ENCODE measurements at places on chromosomes 12 and 14.

DNA sequence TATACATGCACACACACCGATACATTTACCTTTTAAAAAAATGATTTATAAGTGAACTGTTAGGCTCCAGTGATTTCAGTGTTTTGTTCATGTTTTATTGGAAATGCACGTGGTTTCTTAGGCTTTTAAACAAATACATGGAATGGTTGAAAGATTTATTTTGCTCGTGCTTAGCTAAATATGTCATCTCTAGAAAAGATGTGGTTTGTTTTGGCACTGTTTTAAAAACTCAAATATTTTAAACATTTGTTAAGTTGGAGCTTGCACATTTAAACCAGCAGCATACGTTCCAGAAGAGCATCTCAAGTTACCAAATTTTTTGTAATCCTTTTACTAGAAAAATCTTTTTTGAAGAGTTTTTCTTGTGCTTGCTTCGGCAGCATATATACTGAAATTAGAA is 44.5 kb downstream of the FOXA1 start:
- peak; percentile 39 for DNase-seq

GRCh38 chr14:22551605-22551997 is 37.4 kb downstream of the DAD1 start:
- no peak for DNase-seq

DNA sequence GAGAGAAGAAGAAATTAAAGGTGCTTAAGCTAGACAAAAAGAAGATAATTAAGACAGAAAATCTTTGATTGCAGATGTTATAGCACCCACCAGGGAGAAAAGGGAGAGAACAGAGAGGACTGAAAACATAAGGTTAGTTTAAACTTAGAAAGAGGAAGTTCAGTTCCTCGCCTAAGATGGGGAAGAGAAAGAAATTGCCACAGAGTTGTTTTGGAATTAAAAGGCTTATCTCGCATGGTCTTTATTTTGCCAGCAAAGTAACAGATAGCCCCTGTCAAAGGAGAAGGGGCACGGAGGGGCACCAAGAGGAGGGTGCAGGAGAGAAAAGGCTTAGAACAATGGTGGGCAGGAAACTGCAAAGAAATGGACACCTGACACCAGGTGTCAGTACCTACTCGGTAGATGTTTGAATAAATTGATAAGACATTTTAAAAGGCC is 17.8 kb upstream of the OXA1L start:
- no peak for DNase-seq

- no peak for DNase-seq
Measured at GRCh38 chr12:47825173-47825639, 5.5 kb upstream of the HDAC7 start.

- no peak for DNase-seq
Measured at GRCh38 chr12:86748894-86749293, 492.7 kb upstream of the MGAT4C start.

DNA sequence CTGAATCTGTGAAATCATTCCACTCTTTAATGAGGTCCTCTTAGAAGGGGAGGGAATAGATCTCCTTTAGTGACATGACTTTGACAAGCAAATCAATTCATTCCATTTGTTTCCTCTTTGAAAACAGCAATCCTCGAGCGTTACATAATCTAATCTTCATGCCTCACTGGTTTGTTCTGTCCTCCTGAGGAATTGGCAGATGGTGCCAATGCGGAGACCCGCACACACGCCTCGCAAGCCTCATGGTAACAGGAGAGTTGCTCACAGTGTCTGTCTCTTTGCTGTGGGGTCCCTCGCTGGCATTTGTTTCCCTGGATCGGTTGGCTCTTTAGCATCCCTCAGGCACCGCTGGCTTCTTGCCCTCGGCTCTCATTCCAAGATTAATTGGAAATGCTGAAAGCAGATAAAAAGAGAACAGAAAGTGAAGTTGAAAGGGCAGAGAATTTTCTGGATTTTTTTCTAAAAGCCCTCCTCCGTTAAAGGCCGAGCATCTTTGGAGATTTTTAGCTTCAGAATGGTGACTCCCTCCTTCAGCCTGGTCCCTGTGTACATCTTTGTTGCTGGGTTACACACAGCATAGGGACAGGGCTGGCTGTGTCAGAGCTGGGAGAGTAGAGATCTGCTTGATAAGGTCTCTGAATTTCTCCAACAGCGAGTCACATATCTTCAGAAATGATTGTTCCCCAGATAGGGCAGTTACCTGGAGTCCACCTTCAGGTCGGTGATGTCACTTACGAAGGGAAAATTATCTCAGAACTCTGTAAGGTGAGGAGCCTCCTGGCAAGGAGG is 10.1 kb upstream of the CABP1 start:
- no peak for DNase-seq

DNA sequence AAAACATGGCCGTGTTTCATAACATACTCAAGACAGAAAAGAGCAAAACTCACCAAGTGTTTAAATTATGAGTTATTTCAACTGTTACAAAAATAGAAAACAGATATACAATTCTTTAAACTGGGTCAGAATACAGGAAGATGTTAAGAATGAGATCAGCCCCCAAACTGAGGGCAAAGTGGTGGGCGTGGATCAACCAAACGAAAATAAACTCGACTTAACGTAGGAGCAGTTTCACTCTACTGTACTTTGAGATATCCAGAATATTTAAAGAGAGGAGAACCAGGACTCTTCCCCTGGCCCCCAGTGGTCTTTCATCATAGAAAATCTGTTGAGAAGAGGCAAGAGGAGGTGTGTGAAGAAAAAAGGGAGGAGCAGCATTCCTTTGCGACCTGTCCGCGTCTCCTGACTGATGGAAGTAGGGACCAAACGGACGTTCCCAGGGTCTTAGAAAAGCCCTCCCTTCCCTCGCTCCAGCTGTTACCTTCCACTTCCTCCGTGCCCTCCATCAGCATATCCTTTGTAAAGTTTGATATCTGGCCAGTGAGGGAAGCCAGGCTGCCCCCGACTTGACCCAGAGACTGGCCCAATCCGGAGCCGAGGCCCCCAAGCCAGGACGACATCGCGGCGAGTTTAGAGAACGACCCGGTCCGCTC is 668 bp downstream of the TRIP11 start:
- peak; percentile 57 for DNase-seq

DNA sequence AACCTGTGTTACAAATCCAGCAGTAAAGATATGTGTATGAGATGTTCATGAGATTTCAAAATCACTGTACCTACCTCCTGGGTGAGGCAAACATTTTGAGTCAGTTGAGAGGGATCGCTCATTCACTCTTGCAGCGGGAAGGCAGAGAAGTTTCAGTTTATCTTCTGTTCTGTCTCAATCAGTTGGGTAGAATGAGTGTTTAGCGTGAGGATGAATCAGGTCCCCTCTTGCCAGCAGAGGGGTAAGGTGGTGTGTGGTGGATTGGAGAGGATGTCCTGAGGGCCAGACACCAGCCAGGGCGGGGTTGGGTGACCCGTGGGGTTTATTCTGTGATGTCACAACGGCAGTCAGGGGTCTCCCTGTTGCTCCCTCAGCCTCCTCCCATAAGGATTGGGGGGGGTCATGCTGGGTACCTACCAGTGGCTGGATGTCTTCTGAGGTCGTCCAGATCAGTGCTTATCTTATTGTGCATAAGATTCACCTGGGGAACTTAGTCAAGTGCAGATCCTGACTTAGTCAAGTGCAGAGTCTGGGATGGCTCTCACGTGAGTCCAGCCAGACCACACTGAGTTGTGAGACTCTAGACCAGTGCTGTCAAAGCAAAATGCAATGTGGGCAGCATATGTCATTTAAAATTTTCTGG is at the start of gene GSG1:
TSS of gene GSG1 (minus strand) at position 277 of the 643 bp plus-strand sequence. CDS start at position 122, 155 bp downstream.
- no peak for DNase-seq

- DNase-seq: peak; percentile 66
Measured at GRCh38 chr12:50016501-50017475, 8.5 kb downstream of the RACGAP1 start.

- DNase-seq: no peak
Measured at GRCh38 chr14:99721792-99722516, 37.9 kb downstream of the CYP46A1 start.

DNA sequence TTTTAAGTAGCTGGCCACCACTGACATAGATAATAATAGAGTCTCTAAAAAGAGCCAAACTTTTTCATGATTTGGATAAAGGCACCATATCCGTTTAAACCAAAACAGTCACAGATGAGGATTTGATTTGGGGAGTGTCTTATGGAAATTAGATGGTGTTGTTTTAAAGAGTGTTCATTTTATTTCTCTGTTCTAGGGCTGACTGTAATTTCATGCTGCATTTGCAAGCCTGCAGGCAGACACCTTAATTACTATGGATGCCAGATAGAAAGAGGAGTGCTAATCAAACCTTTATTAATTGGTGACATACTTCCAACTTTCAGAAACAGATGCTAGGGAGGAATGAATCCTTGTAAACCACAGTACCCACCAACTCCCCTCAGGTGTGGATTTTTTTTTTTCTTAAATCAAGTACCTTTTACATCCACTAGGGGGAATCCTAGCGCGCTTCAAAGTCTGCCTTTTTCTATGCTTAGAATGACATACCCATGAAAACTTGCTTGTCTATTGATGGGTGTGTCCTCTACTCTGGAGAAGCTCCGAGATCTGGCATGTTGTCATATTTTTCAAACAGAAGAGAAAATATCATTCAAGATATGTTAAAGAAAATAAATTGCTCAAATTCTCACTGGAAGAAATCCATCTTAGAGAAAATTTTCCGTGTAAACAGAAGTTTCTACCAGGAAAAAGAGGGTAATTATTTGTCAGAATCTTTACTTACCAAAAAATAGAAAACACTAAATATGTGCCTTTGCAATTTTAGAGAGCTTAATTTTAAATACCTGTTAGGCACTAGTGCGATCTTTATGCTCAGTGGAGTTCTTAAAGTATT is 14.2 kb upstream of the PLXNC1 start:
- DNase-seq: peak; percentile 77

DNA sequence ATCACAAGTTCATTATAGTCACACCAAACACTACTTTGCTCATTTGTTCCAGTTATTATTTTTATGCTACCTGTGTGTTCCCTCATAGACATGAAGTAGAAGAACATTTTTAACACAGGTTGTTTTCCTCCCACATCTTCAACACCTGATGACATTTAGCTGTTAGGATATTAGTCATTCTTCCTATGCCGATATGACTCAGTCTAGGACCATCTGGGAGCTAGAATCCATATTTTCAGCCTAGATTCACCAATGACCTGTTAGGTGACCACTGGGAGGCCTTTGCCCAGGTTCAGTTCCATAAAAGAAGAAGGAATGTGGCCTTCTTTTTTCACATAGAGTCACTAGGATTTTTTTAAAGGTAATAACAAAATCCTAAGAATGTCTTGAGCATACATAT is 222.8 kb downstream of the C12orf42 start:
- no peak for DNase-seq

DNA sequence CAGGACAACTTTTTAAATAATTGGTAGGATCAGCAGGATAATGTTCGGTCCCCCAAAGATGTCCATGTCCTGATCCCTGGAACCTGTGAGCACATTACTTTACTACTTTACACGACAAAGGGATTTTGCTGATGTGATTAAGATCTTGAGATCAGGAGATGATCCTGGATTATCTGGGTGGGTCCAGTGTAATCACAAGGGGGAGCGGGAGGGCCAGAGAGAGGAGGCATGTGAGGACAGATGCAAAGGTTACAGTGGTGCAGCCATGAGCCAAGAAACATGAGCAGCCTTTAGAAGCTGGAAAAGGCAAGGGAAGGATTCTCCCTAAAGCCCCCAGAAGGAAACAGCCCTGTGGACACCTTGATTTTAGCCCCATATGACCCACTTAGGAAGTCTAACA is 33.1 kb downstream of the KCNK10 start:
- no peak for DNase-seq
